ENCODE measurements at places on chromosomes 7 and 10.

DNA sequence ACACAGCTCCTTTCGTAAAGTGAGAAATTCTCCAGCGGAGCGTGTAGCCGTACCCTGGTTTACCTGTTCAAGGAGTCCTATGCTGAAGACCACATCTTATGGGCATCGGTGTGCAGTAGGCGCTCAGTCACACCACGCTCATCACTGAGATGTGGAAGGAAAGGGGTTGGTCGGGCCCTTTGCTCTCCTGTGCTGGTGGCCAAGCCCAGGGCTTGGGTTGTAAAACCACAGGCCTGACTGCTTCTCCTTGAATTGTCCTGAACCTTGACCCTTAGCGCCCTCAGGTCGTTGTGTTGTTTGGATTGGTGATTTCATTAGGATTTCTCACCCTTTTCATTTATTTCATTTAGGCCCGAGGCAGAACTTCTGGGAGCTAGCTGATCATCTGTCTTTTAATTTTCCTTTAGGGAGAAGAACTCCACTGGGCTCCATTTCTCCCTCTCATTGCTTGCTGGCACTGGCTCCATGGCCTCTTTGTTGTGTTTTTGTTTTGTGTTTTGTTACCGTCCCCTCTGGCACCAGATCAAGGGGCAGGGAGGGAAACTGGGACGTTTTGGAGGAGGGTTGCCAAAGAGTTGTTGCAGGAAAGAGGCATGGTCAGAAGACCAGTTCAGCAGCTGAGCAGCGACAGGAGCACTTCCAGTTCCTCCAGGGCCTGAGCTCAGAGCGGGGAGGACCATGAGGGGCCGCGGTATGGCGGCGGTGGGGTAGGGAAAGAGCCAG lies 511.4 kb upstream of the GALNT17 start:
- no peak for DNase-seq

GRCh38 chr7:39987641-39988347 lies 37.7 kb downstream of the CDK13 start:
- no peak for DNase-seq

DNA sequence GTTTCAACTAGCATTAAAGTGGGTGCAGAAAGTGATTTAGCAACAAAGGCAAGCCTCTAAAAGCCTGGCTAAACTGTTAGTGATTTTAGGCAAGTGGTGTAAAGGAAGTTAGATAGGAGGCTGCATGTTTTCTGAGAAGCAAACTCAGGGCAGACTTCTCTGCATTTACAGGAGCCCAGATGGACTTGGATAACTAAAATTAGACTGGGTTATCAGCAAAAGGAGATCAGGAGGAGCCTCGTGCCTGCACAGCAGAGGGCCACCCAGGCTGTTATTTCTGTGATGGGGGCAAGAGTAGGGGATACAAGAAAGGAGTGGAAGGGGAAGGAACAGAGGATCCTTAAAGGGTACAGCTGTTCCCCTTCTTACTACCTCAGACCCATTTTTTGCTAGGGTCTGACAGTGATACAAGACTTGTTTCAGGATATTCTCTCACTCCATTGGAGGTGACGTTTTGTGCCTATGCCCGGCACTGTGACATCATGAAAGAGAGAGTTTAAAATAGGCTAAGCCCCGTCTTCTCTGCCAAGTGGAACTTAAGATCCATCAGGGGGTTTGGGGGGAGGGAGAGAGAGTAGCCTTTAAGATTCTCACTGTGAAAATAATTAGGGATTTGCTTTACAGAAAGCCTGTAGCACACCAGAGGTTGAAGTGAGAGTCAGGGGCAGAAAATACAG lies 49.6 kb upstream of the PDCD4 start:
- DNase-seq, result no peak

GRCh38 chr7:99314504-99314903 lies 11.2 kb upstream of the ARPC1A start:
- no peak for DNase-seq

DNA sequence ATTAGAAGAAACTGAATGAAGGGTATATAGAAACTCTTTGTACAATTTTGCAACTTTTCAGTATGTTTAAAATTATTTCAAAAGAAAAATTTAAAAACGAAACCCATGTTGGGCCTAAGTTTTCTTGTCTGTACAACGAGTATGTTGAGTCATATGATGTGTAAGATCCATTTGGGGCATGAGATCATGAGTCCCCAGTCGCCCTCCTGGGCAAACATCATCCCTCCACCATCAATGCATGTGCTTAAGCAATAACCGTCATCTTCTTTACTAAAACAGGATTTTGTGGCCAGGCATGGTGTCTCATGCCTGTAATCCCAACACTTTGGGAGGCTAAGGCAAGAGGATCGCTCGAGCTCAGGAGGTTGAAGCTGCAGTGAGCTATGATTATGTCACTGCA lies 54.2 kb upstream of the CDCA7L start:
- DNase-seq, result no peak

- DNase-seq, result no peak
These were observed 312.5 kb downstream of the SUGCT start for GRCh38 chr7:40447345-40447744.

- DNase-seq, result no peak
These were observed 32.6 kb downstream of the USP6NL start for GRCh38 chr10:11578802-11579255.

Measured in AG04450 (cell line).